A549 treated with AZD2906 at 1 μM for 4 hours (cell line): ENCODE measurements at places on chromosomes 1 and 21. TPM values are rescaled to one million over a fixed set of nuclear protein-coding genes. Genes with fewer than 3 reads are reported as not detected.

The APCS gene
- total RNA-seq: not detected in 5 replicates

The RNU1-2 gene
- 4.0 to 44.9 TPM (median 4.2 TPM) in 4 of 5 replicates, not detected in the other for total RNA-seq

The DPT gene
- not detected in 5 replicates for total RNA-seq

The NCAM2 gene
- not detected in 5 replicates for total RNA-seq

The PPM1J gene
- total RNA-seq: 0.79 to 1.0 TPM (median 0.90 TPM) in 5 replicates

The NBPF12 gene
- total RNA-seq: 5.1 to 6.2 TPM (median 6.1 TPM) in 5 replicates

The FNDC10 gene
- 5.4 to 9.3 TPM (median 8.3 TPM) in 5 replicates for total RNA-seq

The NPHS2 gene
- total RNA-seq: not detected in 5 replicates

The CD5L gene
- total RNA-seq: not detected in 5 replicates

The CHI3L1 gene
- 0.11 TPM in 1 of 5 replicates, not detected in the others for total RNA-seq

The FAM163A gene
- 0.02 TPM in 2 of 5 replicates, not detected in the others for total RNA-seq

The LIPI gene
- not detected in 5 replicates for total RNA-seq

The NTNG1 gene
- not detected in 5 replicates for total RNA-seq

The TRIM46 gene
- 2.0 to 3.1 TPM (median 2.9 TPM) in 5 replicates for total RNA-seq

The KRTAP21-2 gene
- not detected in 5 replicates for total RNA-seq

The ATP1A4 gene
- 0.07 TPM in 1 of 5 replicates, not detected in the others for total RNA-seq

The MECR gene
- 19.2 to 23.2 TPM (median 21.3 TPM) in 5 replicates for total RNA-seq

The PRAMEF26 gene
- total RNA-seq: not detected in 5 replicates

The NBPF10 gene
- 0.92 to 1.3 TPM (median 1.2 TPM) in 5 replicates for total RNA-seq

The AJAP1 gene
- not detected in 5 replicates for total RNA-seq

The NEGR1 gene
- total RNA-seq: not detected in 5 replicates

The CZIB gene
- total RNA-seq: 28.0 to 31.6 TPM (median 29.8 TPM) in 5 replicates
